ENCODE measurements at places on chromosomes 2 and 18.
A peak's percentile ranks its signal among the peaks of the same experiment; 100 is the strongest.

GRCh38 chr2:180872255-180872654 lies 108.2 kb upstream of the UBE2E3 start:
- no peak for DNase-seq

DNA sequence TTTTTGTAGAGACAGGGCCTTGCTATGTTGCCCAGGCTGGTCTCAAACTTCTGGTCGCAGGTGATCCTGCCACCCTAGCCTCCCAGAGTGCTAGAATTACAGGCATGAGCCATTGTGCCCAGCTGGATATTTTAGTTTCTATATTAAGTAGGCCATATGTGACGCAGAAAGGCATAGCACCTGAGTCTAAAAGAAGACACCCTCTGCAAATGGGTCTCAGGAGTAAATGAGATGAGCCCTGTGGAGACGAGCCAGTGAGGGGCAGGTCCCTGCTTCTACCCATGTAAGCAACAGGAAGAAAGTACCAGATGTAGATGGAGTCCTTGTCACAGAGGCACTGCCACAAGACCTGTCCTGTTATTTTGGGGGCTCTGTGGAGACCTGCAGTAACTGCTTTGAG lies 322.4 kb downstream of the PTPRM start:
- DNase-seq, result no peak

DNA sequence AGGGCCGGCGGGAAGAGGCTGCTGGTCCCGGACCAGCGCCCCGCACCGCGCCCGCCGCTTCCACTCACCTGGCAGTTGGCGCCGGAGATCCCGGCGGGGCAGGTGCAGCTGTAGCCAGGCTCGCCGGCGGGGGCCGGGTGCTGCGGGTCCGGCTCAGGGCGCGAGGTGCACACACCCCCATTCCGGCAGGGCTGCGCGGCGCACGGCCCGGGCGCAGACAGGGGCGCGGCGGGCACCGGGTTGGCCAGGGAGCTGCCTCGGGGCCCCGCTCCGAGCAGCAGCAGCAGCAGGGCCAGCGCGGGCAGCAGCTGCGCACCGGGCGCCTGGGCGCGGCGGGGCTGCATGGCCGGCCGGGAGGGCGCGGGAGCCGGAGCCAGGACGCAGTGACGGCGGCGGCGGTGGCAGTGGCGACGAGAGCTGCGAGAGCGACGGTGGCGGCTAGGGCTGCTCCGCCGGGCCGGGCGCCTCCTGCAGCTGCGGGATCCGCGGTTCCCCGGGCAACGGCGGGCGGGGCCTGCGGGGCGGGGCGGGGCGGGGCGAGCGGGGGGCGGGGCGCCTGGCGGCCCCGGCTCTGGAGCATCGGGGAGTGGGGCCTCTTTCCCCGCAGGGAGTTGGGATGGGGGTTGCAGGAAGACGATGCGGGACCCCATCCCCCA lies at the start of gene DNER:
Gene DNER (minus strand): TSS at position 476 of the 656 bp plus-strand sequence. CDS start 132 bp downstream, at position 344.
- DNase-seq, result peak; percentile 89

GRCh38 chr18:9869715-9870430 lies 15.9 kb upstream of the TXNDC2 start:
- DNase-seq, result peak; percentile 56

DNA sequence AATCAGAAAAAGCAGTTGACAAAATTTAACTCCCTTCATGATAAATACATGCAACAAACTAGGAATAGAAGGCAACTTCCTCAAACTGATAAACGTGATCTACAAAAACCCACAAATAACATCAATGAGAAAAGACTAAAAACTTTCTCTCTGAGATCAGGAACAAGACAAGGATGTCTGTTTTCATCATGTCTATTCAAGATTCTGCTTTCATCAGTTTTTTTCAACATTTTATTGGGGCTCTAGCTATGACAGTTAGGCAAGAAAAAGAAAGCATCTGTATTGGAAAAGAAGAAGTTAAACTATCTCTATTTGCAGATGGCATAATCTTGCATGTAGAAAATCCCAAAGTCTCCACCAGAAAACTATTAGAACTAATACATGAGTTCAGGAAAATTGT lies 12.3 kb upstream of the CHST10 start:
- no peak for DNase-seq
